Activated T-helper 1 cell treated with anti-CD3 and anti-CD28 coated beads, Interleukin-2, amount 50 U/mL, for 16 hours (primary cell): ENCODE measurements at places on chromosomes 7 and 10.

DNA sequence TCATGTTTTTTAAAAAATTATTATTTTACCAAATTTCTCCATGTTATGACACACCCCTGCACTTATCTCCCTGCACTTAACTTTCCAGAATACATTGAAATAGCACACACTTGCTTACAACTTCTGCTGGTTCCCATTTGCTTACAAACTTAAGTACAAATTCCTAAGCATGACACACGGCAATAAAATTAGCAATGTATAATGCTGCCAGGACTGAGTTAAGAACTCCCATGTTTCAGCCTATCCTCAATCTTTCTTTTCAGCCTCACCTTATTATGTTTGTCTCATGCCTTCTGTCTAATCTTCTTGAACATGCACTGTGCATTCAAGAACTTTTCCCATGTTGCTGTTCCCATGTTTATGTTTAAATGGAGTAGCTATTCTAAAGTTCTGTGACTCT lies 40.8 kb downstream of the PRPS1L1 start:
- no peak for DNase-seq

GRCh38 chr10:35103882-35104281 lies 13.7 kb upstream of the CUL2 start:
- no peak for DNase-seq

- no peak for DNase-seq
Observed at GRCh38 chr10:104744052-104744451, 103.0 kb downstream of the SORCS3 start.

DNA sequence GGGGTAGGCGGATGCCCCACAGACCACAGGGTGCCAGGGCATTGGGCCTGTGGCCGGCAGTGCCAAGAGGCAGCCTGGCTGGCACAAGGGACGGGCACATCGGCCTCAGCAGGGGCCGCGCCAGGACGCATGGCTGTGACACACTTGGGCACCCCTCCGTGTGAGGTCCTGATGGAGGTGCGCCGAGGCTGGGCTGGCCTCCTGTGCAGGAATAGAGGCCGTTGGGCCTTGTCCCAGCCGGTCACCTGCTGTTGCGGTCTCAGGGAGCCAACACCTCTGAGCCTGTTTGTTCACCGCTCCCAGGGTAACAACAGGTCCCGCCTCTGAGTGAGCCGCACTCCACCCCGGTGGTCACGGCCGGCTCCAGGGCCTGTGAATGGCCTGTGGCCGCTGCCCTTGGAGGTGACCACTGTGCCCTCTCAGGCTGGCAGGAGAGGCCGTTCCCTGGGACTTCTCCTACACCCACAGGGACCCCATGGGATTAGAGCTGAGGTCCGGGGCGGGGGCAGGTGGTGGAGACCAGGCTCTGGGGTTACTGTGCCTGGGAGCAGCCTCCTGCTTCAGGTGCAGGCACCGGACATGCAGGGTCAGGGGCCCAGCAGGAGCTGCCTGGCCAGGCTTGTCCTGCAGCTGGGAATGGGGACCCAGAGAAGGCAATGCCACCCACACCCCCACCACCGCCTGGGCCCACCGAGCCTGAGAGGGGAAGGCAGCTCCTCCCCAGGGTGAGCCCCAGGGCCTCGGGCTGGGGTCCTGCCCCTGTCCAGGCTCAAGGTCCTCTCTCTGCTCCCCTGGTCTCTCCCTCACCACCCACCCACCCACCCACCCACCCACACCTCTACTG lies 12.0 kb downstream of the PWWP2B start:
- DNase-seq = no peak

- no peak for DNase-seq
Observed at GRCh38 chr7:141475679-141476078, 75.5 kb upstream of the AGK start.
